Stimulated activated CD4-positive, alpha-beta T cell treated with anti-CD3 and anti-CD28 coated beads, Interleukin-1b, Interleukin-23, amount 100 ng/mL, for 1 hour (primary cell): ENCODE measurements at places on chromosomes 6 and 20.

DNA sequence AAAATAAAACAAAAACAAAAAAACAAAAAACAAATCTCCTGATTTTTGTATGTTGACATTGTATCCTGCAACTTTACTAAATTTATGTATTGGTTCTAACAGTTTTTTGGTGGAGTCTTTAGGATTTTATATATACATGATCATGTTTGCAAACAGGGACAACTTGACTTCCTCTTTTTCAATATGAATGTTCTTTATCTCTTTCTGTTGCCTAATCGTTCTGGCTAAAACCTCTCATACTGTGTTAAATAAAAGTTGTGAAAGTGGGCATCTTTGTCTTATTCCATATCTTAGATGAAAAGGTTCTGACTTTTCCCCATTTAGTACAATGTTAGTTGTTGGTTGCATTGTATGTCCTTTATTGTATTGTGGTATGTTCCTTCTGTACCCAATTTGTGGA is 261.7 kb upstream of the NOX3 start:
- DNase-seq, result no peak

DNA sequence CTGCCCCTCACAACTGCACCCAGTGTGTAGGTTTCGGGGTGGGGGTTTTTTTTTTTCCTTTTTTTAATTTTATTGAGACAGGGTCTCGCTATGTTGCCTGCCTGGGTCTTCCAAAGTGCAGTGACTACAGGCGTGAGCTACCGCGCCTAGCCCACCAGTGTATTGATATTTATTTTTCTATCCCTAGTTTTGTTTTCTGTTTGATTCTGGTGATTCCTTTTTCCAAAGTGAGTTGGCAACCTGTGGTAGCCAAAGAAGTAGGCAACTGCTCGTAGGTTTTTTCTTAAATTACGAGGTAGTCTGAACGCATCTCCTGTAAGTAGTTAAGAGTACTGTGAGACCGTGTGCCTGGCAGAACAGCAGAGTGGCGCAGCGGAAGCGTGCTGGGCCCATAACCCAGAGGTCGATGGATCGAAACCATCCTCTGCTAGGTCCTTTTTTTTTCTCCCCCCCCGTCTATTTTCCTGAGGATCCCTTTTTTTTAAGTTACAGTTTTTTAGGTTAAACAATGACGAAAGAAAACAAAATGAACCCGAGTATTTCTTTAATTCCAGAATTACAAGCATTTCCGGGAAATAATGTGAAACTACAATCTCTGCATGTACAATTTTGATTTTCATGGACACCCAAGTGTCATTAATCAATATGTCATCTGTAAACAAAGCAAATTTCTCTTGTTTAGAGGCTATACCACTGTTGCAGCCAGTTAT is 78.7 kb upstream of the BTN3A2 start:
- DNase-seq, result peak; percentile 60

DNA sequence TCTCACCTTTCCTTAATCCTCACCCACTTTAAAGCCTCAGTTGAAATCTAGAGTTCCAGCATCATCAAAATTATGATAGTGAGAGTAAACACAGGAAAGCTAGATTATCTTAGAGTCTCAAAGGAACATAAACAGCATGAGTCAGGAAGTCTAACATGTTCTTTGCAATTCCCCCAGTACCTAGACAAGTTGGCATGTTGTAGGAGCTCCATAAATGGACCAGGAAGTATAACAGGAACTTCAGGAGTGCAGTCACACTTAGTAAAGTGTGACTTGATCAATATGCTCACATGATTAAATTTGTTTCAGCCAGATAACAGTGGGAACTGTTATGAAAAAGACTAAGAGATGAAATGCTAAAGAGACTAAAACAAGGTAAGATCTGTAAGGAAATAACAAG is 834.4 kb downstream of the EYS start:
- no peak for DNase-seq

DNA sequence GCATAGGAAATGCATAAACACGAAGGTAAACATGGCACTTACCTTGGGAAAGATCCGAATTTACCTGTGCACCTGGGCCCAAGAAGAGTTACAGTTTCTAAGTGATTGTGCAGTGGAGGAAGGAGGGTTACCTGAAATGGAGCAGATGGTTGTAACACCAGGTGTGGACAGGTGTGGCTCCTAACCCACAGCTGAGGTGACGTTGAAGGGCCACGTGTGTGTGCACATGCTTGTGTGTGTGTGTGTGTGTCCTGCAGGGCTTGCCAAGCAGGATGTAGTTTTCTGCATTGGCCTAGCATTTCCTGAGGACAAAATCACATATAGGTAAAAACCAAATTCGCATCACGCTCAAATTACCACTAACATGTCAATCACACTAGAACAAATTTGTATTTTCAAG is 240.8 kb downstream of the ANKRD60 start:
- no peak for DNase-seq

DNA sequence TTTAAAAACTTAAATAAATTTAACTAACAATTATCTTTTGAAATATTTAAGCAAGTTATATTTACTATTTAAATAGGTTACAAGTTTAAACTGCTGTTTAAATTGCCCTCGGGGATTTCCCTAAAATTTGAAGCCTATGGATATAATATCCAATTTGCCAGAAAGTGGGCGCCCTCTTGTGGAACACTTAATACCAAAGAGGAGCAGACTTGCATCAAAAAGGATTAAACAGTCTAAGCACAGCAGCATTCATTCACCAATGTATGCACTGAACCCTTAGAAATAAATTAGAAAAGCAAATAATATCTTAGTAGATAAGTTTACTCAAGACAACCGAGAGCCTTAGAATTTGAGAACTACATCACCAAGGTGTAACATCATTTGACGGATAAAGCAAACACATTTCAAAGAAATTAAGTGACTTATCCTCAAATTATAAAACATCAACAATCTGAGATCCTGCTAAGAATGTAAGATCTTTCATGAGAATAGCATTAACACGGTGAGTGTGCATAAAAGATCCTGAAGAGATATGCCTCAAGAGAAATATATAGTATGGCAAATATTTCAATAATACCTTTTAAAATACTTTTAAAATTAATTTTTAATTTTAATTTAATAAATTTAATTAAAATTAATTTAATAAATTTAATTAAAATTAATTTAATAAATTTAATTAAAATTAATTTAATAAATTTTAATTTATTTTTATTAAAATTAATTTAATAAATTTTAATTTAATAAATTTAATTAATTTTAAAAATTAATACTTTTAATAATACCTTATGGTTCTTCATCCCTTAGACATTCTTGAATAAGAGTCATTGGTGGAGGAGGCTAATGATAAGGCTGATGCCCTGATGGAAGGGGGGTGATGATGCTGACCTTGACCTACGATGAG is 11.5 kb upstream of the MEP1A start:
- no peak for DNase-seq

- DNase-seq, result no peak
Measured at GRCh38 chr20:1302685-1303541, 26.0 kb downstream of the SDCBP2 start.

- DNase-seq, result no peak
Measured at GRCh38 chr6:17020889-17021538, 80.8 kb upstream of the STMND1 start.

GRCh38 chr20:58268936-58269619 is 40.4 kb upstream of the RAB22A start:
- no peak for DNase-seq

DNA sequence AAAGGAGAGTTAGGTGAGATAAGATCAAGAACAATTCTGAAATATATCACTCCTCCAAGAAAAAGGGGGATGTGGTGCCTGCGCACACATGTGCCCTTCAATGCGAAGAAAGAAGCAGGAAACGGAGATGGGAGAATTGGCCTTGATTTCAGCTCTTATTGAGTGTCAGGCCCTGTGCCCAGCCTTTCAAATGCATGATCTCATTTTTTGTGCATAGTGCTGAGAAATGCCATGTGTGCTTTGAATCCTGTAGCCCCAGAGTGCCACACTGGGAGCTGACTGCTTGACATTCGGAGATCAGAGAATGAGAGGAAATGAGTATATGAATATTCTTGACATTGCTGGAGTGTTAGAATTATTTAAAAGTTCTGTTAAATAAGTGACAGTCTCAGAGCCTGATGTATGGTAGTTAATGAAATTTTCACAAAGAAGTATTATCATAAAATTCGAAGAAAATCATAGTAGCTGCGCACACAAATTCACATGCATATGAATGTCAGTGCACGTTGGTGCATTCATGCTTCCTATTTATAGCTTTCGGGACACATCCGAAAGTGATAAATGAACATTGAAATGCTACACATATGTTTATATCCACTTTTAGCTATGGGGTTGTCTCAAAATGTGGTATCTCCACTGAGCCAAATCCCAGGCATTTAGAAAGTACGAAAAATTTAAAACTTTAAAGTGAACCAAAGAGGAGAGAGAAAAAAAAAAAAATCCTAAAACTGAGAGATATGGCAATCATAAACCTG is 172.0 kb downstream of the KCNQ5 start:
- DNase-seq, result no peak

- DNase-seq, result no peak
Measured at GRCh38 chr6:31559958-31560696, 12.0 kb upstream of the LTA start.

DNA sequence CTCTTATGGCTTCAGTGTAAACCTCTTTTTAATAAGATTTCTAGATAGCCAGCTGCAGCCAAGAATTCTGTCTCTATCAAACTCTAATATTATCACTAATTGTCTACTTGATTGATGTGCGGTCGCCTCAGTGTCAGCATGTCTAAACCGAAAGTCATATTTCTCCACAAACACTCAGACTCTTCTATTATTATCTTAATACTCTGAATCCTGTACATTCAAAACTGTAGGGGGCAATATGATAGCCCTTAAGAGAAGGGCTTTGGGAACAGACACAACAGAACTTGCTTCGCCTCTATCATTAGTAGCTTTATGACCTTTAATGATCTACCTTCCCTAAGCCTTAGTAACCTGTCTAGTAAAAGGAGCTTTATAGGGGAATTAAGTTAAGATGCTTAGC is 379.7 kb upstream of the PTCHD4 start:
- no peak for DNase-seq

- DNase-seq, result no peak
Measured at GRCh38 chr6:55972091-55972490, 96.7 kb upstream of the BMP5 start.

DNA sequence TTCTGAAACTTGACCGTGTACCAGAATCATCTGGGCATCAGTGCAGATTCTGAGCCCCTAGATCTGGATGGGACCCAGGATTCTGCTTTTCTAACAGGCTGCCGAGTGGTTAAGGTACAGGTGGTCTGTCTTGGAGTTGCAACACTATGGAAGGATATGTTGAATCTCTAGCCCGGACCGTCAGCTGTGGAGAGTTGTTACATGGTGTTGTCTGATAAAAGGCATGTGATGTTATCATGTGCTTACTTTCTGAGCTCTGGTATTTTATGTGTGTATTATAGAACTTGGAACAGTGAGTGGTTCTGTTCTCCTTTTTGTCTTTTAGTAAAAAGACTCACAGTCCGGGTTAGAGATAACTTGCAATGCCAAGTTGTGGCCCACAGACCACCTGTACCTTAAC is 123.0 kb downstream of the JARID2 start:
- DNase-seq, result no peak

- no peak for DNase-seq
Measured at GRCh38 chr20:37334450-37334849, 11.5 kb upstream of the SRC start.

GRCh38 chr6:140018588-140018987 is 644.1 kb upstream of the CITED2 start:
- no peak for DNase-seq

GRCh38 chr20:31930779-31931178 is 21.1 kb downstream of the PDRG1 start:
- DNase-seq, result no peak

DNA sequence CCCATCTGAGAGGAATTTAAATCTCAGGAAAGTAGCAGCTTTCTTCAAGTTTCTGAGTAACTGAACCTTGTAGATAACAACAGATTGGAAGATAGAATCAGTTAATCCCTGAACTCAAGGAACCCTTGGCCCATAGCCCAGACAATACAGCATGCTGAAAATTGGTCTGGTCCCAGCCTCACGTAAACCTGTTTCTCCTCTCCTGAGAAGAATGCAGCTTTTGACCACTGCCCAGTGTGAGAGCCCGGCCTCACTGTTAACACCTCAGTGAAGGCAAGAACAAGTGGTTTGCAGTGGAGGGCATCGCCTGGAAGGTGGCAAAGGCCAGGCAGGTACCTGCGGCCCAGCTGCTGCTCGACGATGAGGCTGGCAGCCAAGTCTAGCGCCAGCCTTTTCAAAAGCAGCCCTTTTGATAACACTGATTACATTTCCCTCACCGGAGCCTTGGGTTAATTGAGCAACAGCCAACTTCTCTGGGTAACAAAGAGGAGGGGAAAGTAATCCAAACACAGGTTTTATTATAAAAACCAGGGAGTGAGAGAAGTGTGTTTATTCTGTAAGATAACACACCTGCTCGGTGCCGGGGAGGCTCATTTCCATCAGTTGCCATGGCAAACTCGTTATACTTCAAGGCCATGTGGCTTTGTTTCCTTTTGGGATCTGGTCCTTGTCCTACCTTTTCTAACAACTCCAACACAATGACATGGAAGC is 54.0 kb downstream of the TRAF3IP2 start:
- DNase-seq, result no peak

DNA sequence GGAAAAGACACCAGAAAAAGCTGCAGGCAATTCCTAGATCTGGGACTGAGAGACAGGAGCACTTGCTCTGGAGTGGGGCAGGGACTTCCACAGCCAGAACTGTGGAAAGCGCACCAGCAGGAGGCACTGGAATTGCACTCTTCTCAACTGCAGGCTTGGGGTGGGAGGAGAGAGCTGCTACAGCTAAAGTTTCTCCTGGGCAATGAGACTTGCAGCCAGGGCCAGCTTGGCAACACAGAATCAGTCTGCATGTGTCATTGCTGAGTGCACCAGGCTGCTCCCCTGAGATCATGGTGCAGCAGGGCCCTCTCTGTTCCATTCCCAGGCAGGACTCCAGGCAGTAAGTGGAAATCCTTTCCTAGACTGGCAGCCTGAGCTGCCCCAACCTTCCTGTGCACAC is 145.8 kb downstream of the INSM1 start:
- DNase-seq, result no peak

- no peak for DNase-seq
Measured at GRCh38 chr6:121247386-121247785, 86.9 kb downstream of the TBC1D32 start.

GRCh38 chr6:13026557-13026956 is 301.8 kb downstream of the TBC1D7 start:
- no peak for DNase-seq

GRCh38 chr6:146981981-146982380 is 222.2 kb upstream of the STXBP5 start:
- no peak for DNase-seq

DNA sequence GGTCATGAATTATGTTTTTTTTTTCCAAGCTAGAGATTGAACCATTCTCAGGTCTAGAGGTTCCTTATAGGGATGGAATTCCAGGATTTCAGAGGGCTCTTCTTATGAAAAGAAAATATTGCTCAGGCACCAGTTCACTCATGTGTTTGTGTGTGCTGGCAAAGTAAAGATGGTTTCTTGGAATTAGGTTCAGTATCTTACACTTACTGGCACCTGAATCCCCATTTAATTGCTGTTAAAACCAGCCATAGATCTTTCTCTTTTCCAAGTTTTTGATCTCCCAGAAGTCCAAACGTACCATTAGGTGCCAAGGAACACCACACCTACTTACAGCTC is 508.4 kb downstream of the CDH26 start:
- no peak for DNase-seq

GRCh38 chr20:52926505-52926904 is 45.7 kb upstream of the TSHZ2 start:
- no peak for DNase-seq

- no peak for DNase-seq
Measured at GRCh38 chr6:18186033-18186432, 30.8 kb downstream of the KDM1B start.
